ENCODE measurements at places on chromosomes 16 and 17. TPM values are rescaled to one million over a fixed set of nuclear protein-coding genes. Genes with fewer than 3 reads are reported as not detected.

DNA sequence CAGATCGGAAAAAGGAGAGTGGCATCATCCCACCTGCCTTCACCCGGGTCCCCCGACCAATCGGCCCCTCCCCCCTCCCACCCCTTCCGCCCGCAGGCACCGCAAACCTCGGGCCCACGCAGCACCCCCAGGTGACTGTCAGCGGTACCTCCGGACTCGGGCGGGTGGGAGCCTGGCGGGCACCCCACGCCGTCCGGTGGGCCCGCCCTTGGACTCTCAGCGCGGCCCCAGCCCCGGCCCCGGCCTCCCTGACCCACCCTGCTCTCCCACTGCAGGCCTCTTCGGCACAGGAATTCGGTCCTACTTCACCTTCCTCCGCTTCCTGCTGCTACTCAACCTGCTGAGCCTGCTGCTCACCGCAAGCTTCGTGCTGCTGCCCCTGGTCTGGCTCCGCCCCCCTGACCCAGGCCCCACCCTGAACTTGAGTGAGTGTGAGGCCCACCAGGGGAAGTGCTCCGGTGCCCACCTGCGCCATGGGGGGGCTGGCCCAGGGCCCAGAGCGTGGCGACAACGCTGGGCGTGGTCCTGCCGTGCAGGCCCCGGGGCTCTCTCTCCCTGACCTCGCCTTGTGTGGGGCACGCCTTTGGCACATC is 1.6 kb downstream of the TMC8 start:
- DNase-seq = no peak

- no peak for DNase-seq
Measured at GRCh38 chr17:45757431-45758218, 26.5 kb upstream of the CRHR1 start.

GRCh38 chr16:70432356-70432722 is 6.6 kb downstream of the ST3GAL2 start:
- no peak for DNase-seq

DNA sequence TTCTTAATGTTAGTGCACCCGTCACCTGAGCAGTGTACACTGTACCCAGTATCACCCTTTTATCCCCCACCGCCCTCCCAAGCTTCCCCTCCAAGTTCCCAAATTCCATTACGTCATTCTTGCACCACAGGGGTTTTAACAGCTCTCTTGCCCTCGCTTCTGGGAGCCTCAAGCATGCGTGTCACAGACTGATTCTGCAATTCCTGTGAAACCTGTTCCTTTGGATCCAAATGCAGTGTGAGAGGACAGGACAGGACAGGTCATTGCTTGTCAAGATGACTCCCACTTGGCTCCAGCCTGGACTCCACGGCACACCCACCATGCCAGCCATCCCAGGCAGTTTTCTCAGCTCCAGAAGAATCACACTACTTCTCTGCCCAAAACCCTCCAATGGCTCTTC is 44.1 kb downstream of the CYB5D2 start:
- no peak for DNase-seq

GRCh38 chr16:88423448-88423850 is 29.6 kb upstream of the ZFPM1 start:
- no peak for DNase-seq

- no peak for DNase-seq
Measured at GRCh38 chr17:7560172-7561027, 1.3 kb upstream of the SENP3 start.

- peak; percentile 68 for DNase-seq
Measured at GRCh38 chr17:75695830-75696271, 25.4 kb upstream of the ITGB4 start.

Gene GGA2
- total RNA-seq = 8.8 TPM

DNA sequence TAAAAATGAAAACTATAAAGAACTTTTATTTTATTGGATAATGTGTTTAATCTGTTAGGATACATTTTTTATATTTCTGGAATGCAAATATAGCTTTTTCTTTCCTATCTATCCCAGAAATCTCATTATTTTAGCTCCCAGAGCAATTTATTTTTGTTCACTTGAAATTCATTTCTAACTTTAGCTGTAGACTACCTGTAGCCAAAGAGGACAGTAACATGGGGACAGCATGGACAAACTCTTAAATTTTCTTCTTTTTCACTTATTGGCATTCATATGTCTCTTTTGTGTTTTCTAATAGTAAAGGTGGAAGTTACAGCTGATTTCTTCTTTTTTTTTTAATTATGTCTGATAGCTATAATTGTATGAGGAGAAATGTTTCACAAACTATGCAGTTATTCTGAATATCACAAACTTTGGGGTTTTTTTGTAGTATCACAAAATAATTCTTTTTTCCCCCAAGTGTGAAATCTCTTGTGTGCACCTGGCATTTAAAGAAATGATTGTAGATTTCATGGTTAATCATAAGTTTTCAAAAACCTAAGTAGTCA is 55.4 kb downstream of the VMP1 start:
- no peak for DNase-seq

Gene OR4D1
- total RNA-seq = not detected

GRCh38 chr17:17090642-17091103 is 48.4 kb downstream of the MPRIP start:
- no peak for DNase-seq

DNA sequence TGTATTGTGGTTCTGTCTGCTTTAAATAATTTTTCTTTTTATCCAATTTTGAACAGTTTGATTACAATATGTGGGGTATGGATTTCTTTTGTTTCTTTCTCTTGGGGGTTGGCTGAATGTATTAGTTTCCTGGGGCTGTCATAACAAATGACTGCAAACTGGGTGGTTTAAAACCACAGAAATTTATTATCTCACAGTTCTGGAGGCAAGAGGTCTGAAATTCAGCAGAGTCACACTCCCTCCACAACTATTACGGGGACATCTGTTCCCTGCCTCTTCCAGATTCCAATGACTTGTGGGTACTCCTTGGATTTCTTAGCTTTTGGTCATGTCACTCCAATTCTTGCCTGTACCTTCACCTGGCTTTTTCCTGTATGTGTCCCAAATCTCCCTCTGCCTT is 23.7 kb downstream of the COX11 start:
- peak; percentile 5 for DNase-seq

GRCh38 chr16:85054948-85055492 is 27.4 kb downstream of the KIAA0513 start:
- DNase-seq = no peak

Gene TMED6
- total RNA-seq = not detected

Gene PLK1
- total RNA-seq = 86.3 TPM

Gene HS3ST6
- not detected for total RNA-seq

Gene INCA1
- total RNA-seq = not detected

DNA sequence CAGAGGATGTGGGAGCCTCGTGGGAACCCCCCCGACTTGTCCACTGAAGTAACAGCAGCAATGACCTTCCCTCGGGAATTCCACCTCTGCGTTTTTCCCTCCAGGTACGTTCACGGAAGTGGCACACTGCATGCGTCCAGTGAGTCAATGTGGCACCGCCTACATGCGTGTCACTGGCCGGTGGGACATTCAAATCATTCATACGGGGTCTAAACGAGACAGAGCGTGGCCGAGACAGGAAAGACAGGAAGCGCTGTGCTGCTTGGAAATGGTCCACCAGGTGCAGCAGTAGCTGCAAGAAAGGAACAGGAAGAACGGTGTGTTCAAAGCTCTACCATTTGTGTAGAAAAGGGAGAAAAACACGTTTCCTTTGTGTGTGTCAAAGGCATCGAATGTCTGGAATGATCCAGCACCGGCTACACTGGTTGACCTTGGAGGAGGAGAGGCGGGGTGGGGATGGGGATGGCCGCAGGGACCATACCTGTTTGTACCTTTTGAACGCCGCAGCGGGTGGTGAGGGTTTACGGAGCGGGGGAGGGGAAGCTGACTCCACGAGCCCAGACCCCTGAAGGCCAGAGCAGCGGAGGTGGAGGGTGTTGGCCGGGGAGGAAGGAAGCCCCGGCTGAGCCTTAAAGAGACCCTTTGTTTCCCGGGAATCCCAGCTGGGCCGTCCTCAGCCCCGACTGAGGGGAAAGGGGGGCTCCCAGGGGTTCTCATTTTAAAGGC is 1.7 kb upstream of the PGAP6 start:
- no peak for DNase-seq

Data from RPMI7951 (cell line).